ENCODE measurements at places on chromosomes 3 and 15.

DNA sequence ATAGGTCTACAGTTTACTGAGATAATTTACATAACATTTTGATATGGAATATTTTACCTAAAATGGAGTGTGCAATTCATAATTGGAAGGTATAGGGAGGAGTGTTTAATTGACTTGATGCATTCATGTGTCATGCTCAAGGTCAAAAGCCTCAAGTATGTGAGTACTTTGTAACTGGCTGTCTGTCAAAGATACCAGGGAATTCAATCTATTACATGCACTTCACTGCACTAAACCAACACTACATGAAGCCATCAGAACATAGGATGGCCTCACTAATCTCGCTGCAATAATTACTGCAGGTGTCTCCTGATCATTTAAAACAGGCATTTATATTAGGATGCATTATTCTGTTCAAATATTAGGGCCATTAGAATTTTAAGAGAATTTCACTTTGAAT, 367.2 kb downstream of the CNTN4 start:
- DNase-seq, result no peak

DNA sequence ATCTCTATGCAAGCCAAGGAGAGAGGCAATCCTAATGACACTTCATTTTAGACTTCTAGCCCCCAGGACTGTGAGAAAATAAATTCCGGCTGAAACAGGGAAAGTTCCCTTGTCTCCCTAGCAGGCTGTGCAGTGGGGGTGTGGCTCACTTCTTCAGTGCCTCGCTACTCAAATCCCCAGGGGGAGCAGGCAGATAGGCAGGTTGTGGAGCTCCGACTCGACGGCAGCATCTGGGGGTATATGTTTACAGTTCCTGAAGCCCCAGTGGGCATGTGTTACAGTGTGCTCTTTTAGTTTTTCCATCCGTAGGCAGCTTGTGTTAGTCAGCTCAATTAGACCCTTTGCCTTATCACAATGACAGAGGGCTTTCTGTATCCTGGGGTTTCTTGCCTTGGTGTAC, 836.5 kb downstream of the PDCD6IP start:
- DNase-seq, result no peak

GRCh38 chr15:68427366-68427765, 4.6 kb downstream of the ITGA11 start:
- DNase-seq, result no peak

DNA sequence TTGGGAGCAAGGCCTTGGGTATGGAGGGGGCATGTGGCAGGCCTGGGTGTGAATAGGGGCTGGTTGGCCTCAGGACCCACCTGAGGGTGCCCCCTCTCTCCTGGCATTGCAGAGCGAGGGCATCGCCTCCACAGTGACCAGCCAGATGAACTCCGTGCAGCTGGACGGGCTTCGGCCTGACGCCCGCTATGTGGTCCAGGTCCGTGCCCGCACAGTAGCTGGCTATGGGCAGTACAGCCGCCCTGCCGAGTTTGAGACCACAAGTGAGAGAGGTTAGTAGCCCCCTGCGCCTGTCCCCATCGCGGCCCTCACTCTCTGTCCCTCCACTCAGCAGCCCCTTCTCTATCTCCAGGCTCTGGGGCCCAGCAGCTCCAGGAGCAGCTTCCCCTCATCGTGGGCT, 16.0 kb downstream of the EPHB3 start:
- DNase-seq, result no peak
